Upper lobe of left lung (tissue), 6 donors: ENCODE measurements at places on chromosomes 2 and 18.

- H3K4me3 ChIP-seq = no peak overlapping the region
- H3K27ac ChIP-seq = no peak overlapping the region
These were observed 99.8 kb upstream of the KCNH7 start for GRCh38 chr2:162938387-162938786.

- no peaks in the 10 kb centered on the region for H3K27me3 ChIP-seq
- no peaks in the 10 kb centered on the region for H3K36me3 ChIP-seq
- H3K27ac ChIP-seq = no peak overlapping the region
- no peak for DNase-seq
These were observed 143.4 kb upstream of the CYP26B1 start for GRCh38 chr2:72291059-72291458.

DNA sequence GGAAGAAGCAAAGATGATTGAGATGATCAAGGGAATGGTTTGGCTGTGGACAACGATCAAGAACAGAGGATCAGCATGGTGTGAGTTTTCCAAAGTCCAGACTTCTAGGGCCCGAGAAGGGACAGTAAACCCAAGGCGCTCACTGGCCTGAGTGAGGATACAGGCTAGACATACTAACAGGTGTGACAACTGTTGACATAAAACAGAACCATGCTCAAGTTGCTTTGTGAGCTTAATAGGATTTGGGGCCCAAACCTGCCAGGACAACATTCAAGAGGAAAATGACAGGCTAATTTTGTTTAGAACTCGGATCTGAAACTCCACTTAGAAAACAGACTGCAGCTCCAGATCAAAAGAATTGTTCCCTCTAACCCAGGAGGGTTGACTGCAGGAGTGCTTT is 68.1 kb upstream of the ACKR3 start:
- no peaks in the 10 kb centered on the region for H3K4me1 ChIP-seq
- no peaks in the 10 kb centered on the region for H3K27me3 ChIP-seq
- no peak overlapping the region for H3K4me3 ChIP-seq
- DNase-seq = no peak

DNA sequence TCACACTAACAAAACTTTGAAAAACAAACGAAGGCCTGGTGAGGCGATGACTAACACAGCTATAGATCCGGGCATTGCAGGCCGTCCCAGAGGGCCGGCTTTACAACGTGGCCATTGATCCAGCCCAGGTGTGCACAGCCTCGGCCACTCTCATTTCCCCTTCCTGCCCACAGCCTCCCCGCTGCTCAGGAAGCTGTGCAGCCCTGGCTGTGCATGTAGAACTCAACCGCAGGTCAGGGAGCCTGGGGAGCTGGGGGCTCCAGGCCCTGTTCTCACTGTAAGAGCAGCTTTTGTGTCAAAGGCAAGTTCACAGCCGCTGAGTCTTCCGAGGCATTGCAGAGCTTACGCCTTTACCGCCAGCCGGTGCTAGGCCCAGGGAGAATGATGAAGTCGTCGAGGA is 87.2 kb downstream of the LONRF2 start:
- no peaks in the 10 kb centered on the region for H3K36me3 ChIP-seq
- H3K4me1 ChIP-seq = no peaks in the 10 kb centered on the region
- no peak for DNase-seq

DNA sequence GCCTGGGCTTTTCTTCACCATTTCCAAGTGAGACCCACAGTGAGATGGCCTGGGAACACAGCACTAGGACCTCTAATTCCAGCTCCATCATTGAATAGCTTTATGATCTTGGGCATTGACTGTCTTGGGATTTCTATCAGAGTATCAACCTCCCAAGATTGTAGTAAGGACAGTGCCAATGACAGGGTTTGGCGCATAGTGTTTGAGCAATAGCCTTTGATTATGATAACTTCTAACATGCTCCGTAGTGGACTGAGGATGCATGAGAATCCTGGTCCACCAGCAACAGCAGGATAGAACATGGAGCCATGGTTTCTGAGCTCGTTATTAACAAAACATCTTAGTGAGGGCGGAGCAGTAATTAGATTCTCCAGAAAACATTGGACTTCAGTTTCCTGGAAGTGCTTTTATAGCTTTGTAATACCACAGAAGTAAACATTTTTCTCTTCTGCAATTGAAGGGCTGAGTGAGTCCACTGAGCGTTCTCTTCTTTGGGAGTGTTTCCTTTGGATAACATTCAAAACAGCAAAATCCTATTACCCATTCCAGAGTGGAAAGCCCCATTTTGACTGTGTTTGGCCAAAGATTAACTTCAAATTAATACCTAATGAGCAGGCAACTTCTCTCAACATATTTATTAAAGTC is 63.7 kb downstream of the IL1R2 start:
- H3K36me3 ChIP-seq = no peaks in the 10 kb centered on the region
- H3K27me3 ChIP-seq = no peaks in the 10 kb centered on the region
- H3K4me1 ChIP-seq = peaks cover 28% of the 10 kb centered on the region
- no peak overlapping the region for H3K4me3 ChIP-seq
- H3K27ac ChIP-seq = peak overlapping the region; percentile 50

- no peaks in the 10 kb centered on the region for H3K4me1 ChIP-seq
- H3K4me3 ChIP-seq = no peak overlapping the region
- no peaks in the 10 kb centered on the region for H3K36me3 ChIP-seq
- DNase-seq = no peak
- no peak overlapping the region for H3K27ac ChIP-seq
These were observed 21.3 kb upstream of the SIX2 start for GRCh38 chr2:45030553-45030952.

DNA sequence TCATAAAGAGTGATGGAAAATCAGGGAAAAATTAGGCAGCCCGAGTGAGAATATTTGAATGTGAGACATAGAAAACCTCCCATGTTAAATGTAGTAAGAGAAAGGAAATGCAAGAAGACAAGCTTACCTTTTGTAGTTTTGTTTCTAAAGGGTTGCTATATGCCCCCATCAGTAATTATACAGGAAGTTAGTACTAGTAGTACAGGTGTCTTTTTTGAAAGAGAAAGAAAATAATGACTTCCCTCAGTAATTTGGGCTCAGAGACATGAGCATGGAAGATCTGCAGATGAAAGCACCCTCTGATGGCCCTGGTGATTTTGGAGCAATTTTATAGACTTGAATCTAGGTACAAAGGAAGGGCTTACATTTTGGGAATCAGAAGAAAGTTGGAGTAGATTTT is 80.8 kb downstream of the RHBDD1 start:
- no peak for DNase-seq
- no peak overlapping the region for H3K4me3 ChIP-seq
- H3K36me3 ChIP-seq = no peaks in the 10 kb centered on the region

- H3K4me1 ChIP-seq = no peaks in the 10 kb centered on the region
- no peak overlapping the region for H3K27ac ChIP-seq
- H3K27me3 ChIP-seq = no peaks in the 10 kb centered on the region
- DNase-seq = peak; percentile 24
- H3K4me3 ChIP-seq = no peak overlapping the region
- no peaks in the 10 kb centered on the region for H3K36me3 ChIP-seq
These were observed 651.3 kb downstream of the DCDC2C start for GRCh38 chr2:4354678-4355077.

DNA sequence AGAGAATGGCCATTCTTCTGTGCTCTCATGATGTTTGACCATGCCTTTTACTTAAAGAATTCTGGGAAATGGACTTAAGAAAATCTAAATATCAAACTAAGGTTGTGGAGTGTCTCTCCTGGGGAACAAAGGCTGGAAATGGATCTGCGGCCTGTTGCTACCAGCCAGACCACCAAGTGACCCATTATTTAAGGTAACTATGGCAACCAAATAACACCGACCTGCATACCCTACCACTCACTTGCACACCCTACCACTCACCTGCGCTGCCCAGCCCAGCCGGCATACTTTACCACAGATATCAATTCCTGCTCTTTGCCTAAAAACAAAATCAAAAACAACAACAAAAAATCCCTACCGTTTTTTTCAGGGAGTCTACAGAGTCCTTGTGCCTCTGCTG is 203.2 kb downstream of the NBAS start:
- no peak overlapping the region for H3K27ac ChIP-seq
- no peak for DNase-seq
- H3K27me3 ChIP-seq = no peaks in the 10 kb centered on the region
- H3K4me1 ChIP-seq = no peaks in the 10 kb centered on the region
- H3K36me3 ChIP-seq = no peaks in the 10 kb centered on the region

DNA sequence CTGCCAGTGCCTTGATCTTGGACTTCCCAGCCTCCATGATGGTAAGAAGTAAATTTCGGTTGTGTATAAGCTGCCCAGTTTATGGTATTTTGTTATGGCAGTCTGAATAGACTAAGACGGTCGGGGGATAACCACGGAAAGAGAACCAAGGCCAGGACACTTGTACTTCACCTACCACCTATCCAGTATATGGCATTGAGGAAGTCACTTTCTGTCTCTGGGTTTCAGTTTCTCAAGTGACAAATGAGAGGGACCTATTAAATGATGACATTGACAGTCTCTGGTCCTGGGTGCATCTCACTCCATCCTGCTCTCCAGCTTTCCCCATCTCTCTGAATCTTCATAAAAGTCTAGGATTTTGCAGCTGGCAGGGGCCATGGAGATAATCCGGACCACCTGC is 183.8 kb upstream of the MSH6 start:
- no peak overlapping the region for H3K4me3 ChIP-seq
- no peaks in the 10 kb centered on the region for H3K27me3 ChIP-seq
- H3K4me1 ChIP-seq = no peaks in the 10 kb centered on the region
- no peak overlapping the region for H3K27ac ChIP-seq
- no peak for DNase-seq

GRCh38 chr2:172768401-172768800 is 32.8 kb downstream of the RAPGEF4 start:
- no peaks in the 10 kb centered on the region for H3K27me3 ChIP-seq
- no peaks in the 10 kb centered on the region for H3K36me3 ChIP-seq
- H3K27ac ChIP-seq = no peak overlapping the region
- no peak for DNase-seq
- no peaks in the 10 kb centered on the region for H3K4me1 ChIP-seq
- H3K4me3 ChIP-seq = no peak overlapping the region
